ENCODE measurements at places on chromosomes 3 and 15.

DNA sequence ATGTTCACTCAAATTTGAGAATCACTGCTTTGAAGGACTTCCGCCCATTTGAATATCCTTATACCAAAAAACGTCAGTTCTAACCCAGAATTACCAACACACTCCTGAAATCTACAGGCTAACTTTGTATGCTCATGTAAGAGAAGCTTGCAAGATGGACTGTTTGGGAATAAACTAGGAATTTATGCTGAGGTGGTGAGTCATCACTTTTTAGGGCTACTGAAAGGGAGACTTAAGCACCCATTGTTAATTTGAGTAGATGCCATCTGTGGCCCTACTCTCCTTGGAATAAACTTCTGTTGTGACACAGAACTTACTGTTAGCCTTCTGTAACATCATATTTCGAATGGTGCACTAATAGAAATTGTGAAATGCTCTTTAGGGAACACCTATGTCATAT lies 74.6 kb downstream of the FGF12 start:
- DNase-seq: no peak

- no peak for DNase-seq
These were observed 244.2 kb upstream of the SATB1 start for GRCh38 chr3:18669374-18669773.

DNA sequence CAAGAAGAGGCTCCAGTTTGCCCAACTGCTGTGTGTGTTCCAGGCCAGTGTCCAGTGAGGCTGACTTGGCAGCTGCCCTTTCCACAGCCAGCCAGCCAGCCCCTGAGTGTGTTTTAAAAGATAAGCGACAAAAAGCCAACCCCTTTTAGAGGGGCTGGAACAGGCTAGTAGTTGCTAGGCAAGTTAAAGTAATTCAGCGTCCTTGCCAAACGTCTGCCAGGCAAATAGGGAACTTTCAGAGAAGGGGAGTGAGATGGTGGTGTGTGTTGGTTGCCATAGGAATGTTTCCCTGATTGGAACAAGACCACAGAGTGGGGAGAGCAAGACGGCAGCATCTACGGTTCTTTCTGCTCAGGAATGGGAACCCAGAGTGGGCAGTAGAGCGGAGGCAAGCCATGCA lies 86.3 kb downstream of the TMEM108 start:
- DNase-seq: no peak

DNA sequence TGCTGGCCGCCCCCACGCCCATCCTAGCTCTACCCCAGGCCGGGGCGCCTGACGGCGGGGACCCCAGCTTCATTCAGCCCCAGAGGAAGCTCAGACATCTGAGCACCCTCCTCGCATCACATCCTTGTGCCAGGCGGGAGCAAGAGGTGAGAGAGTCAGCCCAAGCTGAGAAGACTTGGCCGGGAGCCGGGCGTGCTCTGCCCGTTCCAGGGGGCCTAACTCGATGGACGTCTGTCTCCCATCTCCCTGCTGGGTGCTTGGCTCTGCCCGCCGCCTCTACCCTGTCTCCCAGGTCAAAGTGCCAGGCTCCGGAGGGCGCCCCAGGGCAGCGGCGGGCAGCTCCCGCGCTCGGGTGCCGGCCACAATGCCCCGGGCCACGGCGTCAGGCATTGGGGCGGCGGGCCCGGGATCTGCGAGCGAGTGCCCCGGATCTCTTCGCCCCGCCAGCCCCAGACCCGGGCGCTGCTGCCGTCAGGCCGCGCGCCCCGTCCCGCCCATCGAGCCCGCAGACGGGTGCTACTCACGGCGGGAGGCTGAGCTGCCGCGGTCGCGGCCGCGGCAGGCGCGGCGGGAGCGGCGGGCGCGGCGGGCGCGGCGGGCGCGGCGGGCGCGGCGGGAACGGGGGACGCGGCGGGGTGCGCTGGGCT lies 388 bp downstream of the DAPK2 start:
- peak; percentile 81 for DNase-seq

DNA sequence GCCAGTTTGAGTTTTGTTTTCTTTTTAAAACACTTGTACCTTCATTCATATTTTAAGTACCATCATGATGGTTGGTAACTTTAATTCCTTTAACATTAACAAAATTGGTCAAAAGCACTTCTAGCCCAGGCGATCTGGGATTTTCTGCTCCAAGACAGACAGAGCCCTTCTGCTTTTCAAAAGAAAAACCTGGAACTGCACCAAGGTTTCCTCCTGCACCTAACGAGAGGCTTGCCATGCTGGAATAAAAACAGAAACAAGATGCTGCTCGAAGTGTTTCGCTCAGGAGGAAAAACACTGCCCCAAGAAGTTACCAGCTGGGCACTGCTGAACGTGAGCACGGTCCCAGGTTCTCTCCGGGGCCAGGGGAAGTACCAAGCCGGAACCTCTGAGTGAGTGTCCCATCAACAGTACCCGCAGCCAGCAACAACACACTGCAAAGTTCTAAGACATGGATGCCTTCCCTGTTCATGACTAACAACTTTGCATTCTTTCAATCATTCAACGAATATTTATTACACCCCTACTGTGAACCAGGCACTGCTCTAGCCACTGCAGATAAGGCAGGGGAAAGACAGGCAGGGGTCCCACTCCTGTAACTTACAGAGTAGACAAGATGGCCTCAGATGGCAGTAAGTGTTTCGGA lies 98.8 kb downstream of the XXYLT1 start:
- peak; percentile 59 for DNase-seq

DNA sequence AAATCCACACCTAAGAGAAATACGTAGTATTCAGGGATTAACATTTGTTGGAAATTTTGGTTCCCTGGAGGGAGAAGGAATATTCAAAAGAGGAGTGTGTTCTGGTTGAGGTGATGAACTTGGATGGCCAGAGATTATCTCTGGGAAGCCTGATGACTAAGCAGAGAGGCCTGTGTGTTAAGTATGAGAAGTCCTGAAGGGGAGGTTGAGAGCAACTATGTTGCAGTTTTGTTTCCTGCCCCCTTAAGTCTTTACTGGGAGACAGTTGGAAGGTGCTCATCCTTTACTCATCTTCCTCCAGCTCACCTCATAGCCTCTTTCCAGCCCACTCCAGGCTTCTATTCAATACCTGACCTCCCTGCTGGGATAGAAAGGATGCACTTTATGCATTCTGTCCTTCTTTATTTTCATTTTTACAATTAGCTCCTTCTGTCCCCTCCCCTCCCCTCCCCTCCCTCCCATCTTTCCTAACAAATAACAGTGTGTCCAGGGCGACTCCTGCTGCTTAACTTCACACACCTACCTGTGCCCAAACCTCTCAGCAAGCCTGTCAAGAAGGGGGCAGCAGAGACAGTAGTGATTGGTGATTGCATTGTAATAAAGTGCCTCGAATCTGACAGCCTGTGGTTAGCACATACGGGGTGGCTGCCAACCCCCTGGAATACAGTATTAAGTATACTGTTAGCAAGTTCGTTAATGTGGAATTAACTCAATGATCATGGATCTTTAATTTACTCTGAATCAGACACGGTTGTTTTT lies 11.9 kb downstream of the RAP2B start:
- peak; percentile 74 for DNase-seq
